ENCODE measurements at places on chromosomes 6 and 20.
A peak's percentile ranks its signal among the peaks of the same experiment; 100 is the strongest.

DNA sequence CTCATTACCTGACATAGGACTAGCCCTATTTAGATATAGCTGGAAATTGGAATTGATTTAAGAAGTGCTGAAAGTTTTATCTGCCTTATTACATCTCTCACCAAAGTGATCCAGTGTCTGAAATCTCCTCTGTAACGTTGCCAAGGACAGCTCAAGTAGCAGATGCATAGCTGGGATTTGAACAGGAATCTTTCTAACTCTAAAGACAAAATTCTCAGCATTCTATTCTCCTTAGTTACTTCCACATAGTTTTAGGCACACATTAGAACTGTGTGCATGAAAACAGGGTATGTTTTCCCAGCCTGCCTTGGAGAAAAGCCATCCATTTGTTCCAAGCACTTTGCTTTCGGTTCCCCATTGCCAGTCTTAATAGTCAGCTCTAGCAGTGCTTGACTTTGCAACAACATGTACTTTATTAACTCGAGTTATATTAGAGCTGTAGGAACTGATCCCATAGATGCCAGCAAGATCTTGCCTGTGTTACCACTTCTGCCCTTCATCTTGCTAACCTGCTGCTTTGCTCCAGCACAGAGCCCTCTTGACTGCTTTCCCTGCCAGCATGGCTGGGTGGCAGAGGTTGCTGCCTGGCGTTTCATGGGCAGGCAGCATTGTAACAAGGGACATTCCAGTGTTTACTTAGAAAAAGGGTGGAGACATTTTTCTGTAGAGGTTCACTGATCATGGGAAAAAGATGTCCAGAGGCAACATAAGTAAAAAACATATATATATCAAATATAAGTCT is 56.1 kb upstream of the STMND1 start:
- no peak overlapping the region for H3K27ac ChIP-seq
- DNase-seq, result no peak
- H3K27me3 ChIP-seq, result peaks cover 53% of the 10 kb centered on the region
- no peaks in the 10 kb centered on the region for H3K4me1 ChIP-seq
- no peak overlapping the region for H3K4me3 ChIP-seq

DNA sequence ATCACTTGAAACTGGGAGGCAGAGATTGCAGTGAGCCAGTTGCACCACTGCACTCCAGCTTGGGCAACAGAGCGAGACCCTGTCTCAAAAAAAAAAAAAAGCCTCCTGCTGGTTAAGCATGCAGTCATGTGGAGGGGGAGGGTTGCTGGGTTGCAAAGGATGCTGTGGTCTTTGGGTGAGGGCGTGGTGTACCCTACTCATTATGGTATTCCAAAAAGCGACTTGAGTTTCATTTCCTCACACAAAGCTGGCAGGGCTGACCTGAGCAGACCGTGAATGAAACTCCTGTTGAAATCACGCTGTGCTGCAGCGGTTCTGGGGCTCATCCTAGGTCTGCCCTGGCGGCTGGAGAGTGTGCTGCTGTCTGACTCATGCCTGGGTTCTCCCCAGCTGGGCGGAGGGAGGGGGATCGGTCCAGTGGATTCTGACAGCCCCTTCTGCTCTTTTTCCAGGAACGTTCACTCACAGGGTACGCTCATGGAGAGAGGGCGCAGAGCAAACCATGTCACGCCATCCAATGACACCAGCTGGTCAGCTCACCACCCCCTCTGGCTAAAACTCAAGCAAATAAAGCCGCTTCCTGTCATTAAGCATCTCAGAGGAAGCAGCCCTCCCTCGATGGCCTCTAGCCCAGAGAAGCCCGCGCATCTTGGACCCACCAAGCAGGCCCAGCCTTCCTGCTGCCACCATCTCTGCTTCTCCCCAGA is 166.2 kb downstream of the SCML4 start:
- H3K4me1 ChIP-seq, result peaks cover 39% of the 10 kb centered on the region
- H3K4me3 ChIP-seq, result peak overlapping the region; percentile 87
- H3K27me3 ChIP-seq, result no peaks in the 10 kb centered on the region
- H3K27ac ChIP-seq, result peak overlapping the region; percentile 80
- peak; percentile 44 for DNase-seq

DNA sequence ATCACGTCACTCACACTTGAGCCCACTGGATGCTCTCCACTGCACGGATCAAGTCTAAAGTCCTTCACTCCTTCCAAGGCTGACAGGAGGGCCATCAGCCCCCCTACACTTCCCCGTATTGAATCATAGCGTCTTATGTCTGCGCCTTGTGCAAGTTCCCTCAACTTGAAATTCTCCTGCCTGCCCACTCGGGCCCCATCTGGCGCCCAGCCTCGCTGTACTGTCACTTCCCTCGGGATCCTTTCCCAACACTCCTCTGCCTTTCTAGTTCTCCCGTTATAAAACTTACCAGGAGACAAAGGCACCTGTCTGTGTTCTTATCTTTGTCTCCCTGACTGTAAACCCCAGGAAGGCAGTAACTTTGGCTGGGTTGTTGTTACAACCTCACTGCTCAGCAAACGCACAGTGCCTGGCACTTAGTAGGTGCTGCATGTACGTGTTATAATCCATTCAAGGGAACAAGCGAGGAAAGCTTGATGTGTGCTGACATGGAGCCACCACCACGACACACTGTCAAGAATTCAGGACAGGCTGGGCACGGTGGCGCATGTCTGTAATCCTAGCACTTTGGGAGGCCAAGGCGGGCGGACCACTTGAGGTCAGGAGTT is 33.8 kb upstream of the ZFAND3 start:
- no peak overlapping the region for H3K27ac ChIP-seq
- H3K4me1 ChIP-seq, result peaks cover 16% of the 10 kb centered on the region
- H3K27me3 ChIP-seq, result peaks cover 4% of the 10 kb centered on the region
- DNase-seq, result no peak

DNA sequence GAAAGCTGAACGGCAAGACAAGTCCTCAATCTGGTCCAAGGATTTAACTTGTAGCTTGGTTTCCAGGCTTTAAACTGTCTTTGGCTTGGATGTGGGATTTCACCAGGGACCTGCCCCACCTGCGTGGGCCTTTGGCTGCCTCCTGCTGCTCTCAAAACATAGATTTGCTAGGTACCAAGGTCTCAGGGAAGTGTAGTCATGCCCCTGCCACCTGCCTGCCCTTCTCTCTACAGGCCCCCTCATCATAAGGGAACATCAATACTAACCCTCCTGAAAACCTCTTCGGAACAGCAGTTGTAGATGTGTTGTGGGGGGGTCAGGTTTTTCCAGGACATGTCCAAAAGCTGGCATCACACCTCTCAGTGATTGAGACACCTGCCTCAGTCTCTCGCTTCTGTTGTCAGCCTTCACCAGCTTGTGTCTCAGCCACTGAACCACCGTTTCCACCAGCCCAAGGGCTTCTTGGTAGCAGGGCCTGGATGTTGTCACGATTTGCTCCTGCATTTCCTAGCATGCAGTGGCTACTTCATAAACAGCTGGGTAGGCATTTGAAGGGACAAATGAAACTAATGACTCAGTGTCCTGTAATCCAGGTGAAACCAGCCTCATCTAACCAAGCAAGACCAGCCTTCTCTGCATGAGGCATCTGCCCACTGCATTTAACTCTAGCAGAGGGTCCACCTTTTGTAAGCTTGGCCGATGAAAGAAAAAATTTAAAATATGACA is 141.6 kb upstream of the THBS2 start:
- H3K36me3 ChIP-seq, result peaks cover 15% of the 10 kb centered on the region
- H3K27ac ChIP-seq, result no peak overlapping the region
- no peak for DNase-seq
- peaks cover 1% of the 10 kb centered on the region for H3K4me1 ChIP-seq
- no peak overlapping the region for H3K4me3 ChIP-seq
- H3K27me3 ChIP-seq, result peaks cover 3% of the 10 kb centered on the region

- H3K27me3 ChIP-seq, result no peaks in the 10 kb centered on the region
- no peaks in the 10 kb centered on the region for H3K4me1 ChIP-seq
- DNase-seq, result no peak
- no peak overlapping the region for H3K27ac ChIP-seq
- H3K36me3 ChIP-seq, result no peaks in the 10 kb centered on the region
Measured at GRCh38 chr6:19731282-19731681, 105.9 kb upstream of the ID4 start.

GRCh38 chr6:137579612-137580011 is 85.4 kb upstream of the OLIG3 start:
- H3K36me3 ChIP-seq, result no peaks in the 10 kb centered on the region
- DNase-seq, result no peak
- H3K4me3 ChIP-seq, result no peak overlapping the region
- H3K27me3 ChIP-seq, result no peaks in the 10 kb centered on the region

Measured in naive thymus-derived CD8-positive, alpha-beta T cell (primary cell).